ENCODE measurements at places on chromosomes 12 and 14.

DNA sequence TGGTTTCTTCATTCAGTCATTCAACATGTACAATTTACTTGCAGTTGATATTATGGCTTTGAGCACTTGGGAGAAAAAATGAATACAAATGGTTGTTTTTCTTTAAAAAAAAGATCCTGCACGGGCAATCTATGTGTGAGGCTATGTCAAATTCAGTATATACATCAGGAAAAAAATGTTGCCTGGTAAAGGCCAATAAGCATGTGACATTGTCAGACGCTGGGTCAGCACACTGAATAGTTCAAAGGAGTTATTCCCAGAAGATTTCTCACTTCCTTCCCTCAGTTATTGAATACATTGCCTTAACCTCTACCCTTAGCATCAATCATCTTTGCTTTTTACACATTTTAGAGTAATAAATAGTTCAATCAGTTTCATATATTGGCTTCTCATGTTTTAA, 319.2 kb downstream of the NUAK1 start:
- no peak for DNase-seq

DNA sequence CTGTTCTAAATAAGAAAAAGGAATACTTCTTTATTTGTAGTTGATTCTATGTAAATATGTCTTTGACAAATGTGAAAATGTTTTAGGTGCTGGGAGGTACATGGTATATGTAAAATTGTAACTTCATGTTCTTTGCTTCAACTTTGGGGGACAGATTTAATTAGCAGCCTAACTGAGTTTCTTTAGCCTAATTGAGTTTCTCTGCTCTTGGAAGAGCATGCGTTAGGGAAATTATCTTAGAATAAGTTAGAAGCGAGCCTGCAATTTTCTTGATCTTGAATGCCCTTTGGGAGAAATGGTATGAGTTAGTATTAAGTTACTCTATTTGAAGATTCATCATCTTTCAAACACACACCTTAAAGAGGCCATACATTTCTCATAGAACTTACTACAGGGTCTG, 194.3 kb downstream of the AEBP2 start:
- no peak for DNase-seq

DNA sequence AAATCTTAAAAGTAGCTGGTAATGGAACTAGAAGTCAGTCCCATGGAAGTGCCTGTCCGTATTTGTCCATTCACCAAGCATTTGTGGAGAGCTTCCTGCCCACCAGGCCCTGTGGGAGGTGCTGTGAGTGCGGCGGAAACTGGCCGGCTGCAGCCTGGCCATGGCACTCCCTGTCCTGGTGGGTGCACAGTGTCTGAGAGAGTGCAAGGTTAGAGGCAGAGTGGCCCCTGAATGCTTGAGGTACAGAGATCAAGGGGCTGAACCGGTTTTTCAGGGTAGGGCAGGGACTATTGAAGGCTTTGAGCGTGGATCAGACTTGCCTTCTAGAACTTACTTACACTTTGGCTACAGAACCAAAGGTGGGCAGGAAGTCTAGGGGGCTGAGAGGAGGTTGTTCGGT, 92.9 kb downstream of the ESR2 start:
- no peak for DNase-seq

DNA sequence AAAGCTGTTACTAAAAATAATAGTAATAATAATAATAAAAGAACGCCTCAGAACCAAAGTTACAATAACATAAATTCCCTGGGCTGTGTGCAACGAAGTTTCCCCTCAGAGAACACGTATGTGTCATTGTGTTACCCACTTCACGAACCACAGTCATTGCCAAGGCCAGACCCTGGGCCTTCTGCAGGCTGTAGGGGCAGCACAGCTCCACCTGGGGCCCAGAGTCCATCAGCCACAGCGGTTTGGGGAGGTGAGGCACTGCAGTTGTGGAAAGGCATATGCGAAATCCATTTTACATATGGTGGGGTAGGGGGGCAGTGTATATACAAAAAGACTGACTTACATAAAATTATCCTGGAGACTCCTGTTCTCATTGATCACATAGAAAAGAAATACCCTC, 56.1 kb downstream of the ESR2 start:
- DNase-seq: no peak

- DNase-seq: no peak
These were observed 52.7 kb downstream of the CYP46A1 start for GRCh38 chr14:99736603-99737371.

GRCh38 chr12:27464220-27464554, 17.7 kb downstream of the SMCO2 start:
- DNase-seq: peak; percentile 44

GRCh38 chr12:92416385-92416812, 270.8 kb upstream of the BTG1 start:
- DNase-seq: no peak

DNA sequence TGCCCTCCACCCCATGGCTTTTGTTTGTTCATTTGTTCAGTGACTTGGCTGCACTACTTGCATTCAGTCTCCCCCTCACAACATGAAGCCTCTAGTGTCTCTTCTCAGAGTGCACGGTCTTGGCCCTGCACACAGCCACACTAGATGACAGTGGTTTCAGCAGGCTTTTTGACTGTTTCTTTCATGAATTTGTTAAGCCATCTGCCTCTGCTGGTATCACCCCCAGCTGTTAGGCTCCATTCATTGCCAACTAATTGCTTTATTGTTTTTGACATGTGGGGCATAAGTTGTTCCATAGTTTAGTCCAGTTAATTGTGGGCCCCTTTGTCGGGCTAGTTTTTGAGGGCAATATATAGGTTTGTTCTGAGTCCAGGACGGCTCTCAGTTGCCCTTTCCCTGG, 18.8 kb downstream of the OS9 start:
- no peak for DNase-seq

Measured in activated T-cell treated with anti-CD3 and anti-CD28 coated beads, Interleukin-2, amount 50 U/mL, for 48 hours (primary cell).